ENCODE measurements at places on chromosomes 1 and 21.

DNA sequence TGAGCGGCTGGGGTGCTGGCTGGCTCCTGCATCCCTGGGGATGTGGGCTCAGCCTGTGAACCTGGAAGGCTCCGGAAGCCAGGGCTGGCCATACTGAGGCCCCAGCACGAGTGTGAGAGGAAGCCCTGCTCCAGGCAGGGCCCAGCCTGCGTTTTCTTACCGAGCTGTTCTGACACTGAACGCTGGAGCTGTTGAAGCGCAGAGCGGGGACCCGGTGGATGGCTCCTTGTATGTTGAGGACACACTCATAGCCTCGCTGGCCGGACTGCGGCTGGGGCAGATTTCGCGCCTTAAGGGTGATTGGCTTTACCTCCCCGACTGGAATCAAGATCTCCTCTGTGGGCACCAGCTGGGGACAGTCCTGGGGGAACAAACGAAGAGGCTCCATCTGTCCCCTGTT, 160.0 kb downstream of the PLXNA2 start:
- DNase-seq, result no peak

DNA sequence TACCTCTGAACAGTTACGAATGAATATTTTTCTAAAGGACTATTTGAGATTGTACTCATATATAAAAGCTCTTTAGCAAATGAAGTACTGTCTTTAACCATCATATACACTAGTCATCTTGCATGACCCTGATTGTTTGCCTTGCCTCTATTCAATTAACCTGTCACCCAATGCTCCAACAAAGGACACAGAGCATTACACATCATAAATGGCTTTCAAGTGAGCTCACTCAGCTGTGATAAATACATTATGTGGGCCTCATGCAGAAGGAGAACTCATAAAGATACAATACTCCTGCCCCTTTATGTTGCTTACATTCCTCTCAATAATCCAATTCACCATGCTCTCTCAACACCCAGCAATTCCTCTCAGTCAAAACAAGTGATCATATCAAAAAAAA, 993.0 kb upstream of the PRMT6 start:
- no peak for DNase-seq

DNA sequence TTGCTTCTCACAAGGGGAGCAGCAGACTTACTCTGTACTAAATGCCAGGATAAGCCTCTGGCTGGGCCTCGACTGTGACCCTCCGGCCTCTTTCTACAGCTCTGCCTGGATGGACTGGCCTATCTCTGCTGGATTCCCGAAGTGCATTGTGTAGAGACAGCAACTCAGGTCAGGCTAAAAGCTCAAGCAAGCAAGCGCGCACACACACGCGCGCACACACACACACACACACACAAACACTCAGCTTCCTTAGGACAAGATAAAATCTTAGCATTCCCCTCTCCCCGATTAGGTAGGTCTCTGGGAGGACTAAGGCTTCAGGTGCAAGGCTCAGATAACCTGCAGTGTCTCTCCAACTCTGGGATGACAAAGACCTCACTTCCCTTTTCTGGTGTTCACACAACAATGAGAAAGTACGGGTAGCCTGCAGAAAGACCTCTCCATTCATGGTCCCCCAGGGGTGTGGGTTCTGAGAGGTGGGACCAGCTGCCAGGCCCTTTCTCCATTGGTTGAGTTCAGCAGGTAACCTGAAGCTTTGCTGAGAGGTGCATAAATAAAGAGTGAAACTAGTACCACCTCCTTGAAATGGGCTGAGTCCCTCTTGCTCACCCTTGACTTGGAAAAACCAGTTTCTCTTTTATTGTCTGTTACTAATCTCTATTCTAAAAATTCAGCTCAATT, 155.1 kb upstream of the CAMK1G start:
- no peak for DNase-seq

DNA sequence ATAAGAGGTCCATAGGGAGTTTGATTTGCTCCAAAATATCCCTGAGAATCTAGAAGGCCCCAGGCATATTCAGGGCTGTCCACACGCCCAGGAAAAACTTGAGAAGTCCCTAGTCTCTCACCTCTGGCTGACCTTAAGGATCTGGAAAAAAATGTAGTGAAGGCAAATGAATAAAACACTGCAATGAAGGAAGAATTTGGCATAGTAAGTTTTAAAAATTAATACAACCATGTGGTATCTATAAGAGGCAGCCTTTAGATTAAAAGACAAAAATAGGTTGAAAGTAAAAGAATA, 91.3 kb downstream of the COLGALT2 start:
- DNase-seq, result no peak

GRCh38 chr1:146036241-146036964, 14.9 kb upstream of the HJV start:
- no peak for DNase-seq

GRCh38 chr1:8218351-8219092, 99.4 kb upstream of the SLC45A1 start:
- DNase-seq, result no peak

DNA sequence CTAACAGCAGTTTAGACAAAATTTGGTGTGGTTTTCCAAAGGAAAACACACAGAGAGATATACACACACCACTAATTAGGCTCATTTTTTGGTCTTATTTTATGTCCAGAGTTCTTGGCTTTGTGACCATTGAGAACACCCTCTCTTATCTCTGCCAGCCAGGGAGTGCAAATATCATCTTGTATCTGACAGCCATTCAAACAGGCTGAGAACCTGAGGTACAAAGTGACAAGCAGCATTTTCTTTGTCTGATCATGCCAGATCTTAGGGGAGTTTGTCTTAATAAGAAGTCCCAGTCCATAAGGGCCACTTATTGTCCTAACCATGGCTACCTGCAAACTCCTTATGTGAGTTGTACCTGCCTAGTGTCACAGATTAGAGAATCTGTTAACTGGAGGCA, 1165.2 kb downstream of the BRINP3 start:
- no peak for DNase-seq

DNA sequence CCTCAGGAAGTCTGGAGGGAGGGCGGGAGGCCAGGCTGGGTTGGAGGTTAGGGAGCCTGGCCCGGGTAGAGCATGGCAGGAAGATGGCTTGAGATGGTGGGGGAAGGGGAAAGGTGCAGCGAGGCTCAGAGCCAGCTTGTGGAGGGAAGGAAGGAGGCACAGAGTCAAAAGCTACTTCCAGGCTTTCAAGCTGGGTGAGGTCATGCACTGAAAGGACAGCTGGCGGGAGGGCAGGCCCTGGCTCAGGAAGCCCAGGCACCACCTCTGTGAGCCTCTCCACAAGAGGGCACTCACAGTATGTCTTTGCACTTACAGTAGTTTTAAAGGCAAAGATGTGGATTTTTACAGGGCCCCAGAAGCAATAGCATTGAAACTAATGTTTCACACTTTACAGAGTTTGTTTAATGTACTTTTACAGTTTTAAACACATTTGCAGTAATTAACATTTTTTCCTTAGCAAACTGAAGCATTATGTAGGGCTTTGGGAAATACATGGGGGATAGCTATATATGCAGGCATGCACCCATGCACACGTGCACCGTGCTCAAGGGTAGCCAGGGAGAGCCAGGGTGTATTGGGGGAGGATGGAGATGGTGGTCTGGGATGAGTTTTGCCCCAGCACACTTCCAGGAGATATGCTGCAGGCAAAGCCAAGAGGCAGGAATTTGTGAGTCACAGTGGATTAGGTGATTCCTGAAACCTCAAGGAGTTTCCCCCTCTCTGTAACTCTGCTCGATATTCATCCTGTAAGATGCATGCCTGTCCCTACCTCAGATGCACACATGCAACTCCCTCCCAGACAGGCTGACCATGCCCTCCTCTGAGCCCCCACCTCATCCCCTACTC, 6.1 kb upstream of the ADAM15 start:
- no peak for DNase-seq

- no peak for DNase-seq
Measured at GRCh38 chr1:162996261-162996660, 72.9 kb upstream of the RGS4 start.

GRCh38 chr1:235649368-235650163, at the start of gene GNG4:
Gene GNG4, minus strand, starts transcription at chr1:235649784. Its CDS starts 65,946 bp downstream, at chr1:235583838.
- no peak for DNase-seq

- no peak for DNase-seq
Measured at GRCh38 chr1:210358626-210359025, 29.9 kb downstream of the HHAT start.

GRCh38 chr1:99755664-99756063, 10.8 kb downstream of the FRRS1 start:
- no peak for DNase-seq

GRCh38 chr21:45939521-45940045, 42.0 kb upstream of the COL6A1 start:
- no peak for DNase-seq

GRCh38 chr1:174800876-174801275, 198.9 kb upstream of the CACYBP start:
- no peak for DNase-seq

DNA sequence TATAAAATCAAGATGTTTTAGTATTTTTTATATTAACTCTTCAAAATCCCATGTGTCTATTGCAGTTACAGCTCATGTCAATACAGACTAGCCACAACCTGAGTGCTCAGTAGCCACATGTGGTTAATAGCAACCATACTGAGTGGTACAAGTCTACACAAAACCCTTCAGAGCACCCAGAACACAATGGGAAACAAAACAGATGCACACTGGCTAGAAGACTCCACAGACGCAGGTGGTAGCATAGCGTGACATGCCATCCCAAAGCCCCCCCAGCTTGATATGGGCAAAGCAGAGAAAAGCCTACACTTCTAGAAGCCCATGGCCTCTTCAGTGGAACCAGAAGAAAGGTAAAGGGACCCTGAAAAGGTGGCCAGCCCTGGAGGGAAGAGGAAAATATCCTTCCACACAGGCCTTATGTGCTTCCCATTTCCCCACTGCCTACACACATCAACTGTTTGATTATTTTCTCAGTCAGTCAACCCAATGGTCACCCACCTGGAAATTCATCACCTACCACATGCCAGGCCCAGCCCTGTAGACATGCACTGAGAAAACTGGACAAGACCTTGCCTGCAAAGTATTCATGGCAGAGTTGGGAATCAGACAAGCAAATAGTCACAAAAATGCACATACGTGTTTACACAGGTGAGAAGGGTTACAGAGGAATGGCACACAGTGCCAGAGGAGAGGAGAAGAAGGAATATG, 175.0 kb downstream of the VAV3 start:
- DNase-seq, result no peak

DNA sequence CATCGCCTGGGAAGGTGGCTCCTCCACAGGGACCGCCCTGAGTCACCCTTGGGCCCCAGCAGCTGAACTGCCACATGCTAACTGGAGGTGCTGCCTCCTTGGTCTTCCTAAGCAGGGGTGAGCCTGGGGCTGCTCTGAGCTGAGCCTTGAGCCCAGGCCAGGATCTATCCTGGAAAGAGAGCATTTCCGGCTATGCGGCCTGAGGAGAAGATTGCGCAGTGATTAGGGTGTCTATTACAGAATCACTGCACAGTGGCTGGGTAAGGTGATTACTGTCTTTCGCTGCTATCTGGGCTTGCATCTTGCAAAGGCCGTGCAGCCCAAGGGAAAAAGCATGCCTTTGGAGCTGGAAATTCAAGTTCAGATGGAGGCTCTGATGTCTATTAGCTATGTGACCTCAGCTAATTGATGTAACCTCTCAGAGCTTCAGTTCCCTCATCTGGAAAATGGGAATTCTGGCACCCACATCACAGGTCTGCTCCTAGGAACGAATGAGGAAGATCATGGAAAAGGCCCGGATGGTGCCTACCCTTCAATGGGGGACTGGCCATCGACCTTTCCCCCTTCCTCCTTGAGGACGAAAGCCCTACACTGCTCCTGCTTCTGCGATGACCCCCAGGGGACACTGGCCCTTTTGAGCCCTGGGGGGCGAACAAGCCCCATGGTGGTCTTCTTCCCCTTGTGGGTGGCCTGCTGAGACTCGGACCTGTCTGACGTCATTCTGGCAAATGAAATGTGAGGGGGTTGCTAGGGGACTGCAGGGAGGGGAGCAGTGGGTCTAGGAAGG, 38.0 kb downstream of the GPR161 start:
- DNase-seq, result no peak

DNA sequence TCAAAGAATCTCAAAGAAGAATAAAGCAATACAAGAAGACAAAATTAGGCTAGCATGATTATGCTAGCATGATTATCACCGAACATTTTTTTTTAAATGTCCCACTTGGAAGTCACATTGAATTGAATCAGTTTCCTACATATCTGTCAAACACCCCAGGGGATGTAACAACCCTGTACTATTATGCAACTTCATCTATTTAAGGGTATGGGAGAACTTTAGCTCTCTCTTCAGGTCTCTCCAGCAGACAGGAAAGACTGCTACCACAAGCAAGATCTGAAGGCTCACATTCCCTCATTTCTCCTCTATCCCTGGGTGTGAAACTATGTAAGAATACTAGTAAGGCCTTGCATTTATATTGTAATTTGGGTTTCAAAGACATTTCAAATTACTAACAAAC, 52.8 kb downstream of the EDEM3 start:
- no peak for DNase-seq

GRCh38 chr1:29441916-29442668, 205.8 kb downstream of the PTPRU start:
- no peak for DNase-seq
